Fibroblast of the aortic adventitia (primary cell): ENCODE measurements at places on chromosomes 7 and 10. TPM values are rescaled to one million over a fixed set of nuclear protein-coding genes. Genes with fewer than 3 reads are reported as not detected.

The LIPK gene
- not detected in 2 replicates for total RNA-seq

The MSS51 gene
- 2.5 and 3.8 TPM in 2 replicates for total RNA-seq

DNA sequence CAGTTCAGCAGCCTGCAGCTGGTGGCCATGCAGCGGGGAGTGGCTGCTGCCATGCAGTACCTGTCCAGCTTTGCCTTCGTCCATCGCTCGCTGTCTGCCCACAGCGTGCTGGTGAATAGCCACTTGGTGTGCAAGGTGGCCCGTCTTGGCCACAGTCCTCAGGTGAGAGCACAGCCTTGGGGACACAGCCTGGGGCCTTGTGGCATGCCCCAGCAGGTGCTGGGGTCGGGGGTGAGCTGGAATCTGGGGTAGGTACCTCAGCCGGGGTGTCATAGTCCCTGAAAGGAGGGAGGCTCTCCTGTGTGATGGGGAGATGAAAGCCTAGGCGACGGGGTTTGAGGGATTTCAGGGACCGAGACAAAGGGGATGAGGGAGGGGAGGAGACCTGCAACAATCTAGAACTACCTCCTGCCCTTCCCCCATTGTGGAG is 14.1 kb downstream of the EPHB6 start:
- no peak for DNase-seq

The GJD4 gene
- total RNA-seq: 0.09 TPM in 1 of 2 replicates, not detected in the other

- no peak for DNase-seq
Measured at GRCh38 chr7:37817996-37818720, 30.2 kb upstream of the NME8 start.

DNA sequence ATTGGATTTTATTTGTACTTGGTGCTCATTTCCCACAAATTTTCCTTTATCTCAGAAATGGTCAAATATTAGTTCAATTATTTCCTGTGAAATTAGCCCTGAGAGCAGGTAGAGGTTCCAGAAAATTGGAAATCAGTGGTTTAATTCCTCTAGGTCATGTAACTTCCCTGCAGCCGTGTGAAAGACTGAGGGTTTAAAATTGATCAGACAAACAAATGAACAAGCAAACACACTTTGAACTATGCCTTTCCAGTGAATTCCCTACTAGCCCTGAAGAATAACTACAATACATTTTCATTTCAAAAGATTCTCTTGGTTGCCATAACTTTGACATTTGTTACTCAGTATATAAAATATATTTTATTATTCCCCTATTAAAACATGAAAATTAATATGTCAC is 1116.7 kb downstream of the REEP3 start:
- no peak for DNase-seq

DNA sequence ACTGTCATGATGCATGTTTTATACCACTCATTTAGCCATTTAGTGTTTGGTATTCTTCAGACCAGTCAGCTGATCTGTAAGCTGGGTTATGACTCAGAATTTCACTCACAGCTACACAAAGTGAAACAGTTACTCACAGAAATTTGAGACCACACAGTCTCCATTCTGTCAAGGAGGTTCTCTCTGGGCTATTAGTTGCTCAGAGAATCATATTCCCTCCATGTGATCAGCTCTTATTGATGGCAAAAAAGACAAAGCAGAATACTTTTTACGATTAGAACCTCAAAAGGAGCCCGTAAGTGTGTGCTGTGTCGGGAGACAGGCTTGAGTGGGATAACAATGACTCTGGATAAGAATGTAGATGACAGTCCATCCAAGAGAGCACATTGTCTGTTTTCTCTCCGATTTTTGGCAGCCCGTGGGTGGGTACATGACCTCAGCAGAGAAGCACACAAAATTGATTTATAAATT is 277.6 kb upstream of the SORCS1 start:
- DNase-seq: peak; percentile 10

The LIPF gene
- not detected in 2 replicates for total RNA-seq

DNA sequence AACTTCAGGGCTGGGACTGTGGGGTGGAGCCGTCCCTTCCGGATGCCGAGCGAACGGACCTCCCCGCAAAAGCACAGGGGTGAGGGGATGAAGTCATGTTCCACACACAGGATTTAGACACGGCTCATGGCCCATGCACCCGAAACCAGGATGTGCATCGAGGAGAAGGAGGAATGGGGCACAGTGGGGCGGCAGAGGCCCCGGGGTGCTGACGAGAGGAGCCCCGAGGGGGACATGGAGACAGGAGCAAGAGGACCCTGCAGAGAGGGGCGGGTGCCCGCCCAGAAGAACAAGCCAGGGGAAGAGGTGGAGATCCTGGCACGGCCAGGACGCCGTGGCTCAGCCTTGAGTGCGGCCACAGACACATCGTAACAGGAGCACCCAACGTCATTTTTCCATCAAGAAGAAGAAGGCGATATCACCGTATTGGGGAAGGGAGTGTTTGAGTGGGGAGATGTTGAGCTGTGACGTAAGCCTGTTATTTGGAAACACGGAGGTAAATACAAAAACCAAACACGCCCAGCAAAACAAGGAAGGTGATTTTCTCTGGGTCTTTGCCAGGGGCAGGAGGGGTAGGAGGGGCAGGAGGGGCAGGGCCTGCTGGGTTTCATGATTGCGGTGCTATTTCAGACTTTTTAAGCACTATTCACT is 25.3 kb upstream of the FOXL3 start:
- DNase-seq: no peak

- DNase-seq: no peak
Measured at GRCh38 chr7:22192801-22193200, 164.2 kb downstream of the RAPGEF5 start.

The ANK3 gene
- 248 and 658 TPM in 2 replicates for total RNA-seq

DNA sequence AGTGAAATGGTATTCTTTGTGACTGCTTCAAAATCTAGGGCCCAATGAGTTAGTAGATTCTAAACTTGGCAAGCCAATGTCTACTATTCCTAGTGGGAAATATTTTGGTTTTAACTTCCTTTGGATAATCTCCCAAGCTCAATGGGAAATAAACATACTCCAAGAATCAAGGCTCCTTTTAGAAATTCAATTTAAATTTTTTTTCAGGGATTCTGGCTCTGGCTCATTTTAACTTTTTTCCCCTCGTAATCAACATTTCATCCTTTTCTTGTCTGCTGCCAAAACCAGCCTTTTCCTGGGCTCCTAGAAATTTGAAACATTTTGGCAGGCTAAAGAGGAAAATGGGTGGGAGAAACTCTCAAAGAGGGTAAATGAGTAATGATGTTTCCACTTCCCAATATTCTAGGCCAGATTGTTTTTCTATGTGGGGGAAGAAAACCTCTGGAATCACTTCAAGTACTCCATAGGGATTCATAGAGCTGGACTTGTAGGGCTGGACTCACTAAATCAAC is 85.6 kb upstream of the AGR3 start:
- peak; percentile 96 for DNase-seq

The ADCYAP1R1 gene
- total RNA-seq: not detected in 2 replicates
